Activated CD4-positive, CD25-positive, alpha-beta regulatory T cell (primary cell): ENCODE measurements at places on chromosomes 2 and 18.

GRCh38 chr18:5879479-5879882 lies 15.8 kb downstream of the TMEM200C start:
- no peak for DNase-seq

DNA sequence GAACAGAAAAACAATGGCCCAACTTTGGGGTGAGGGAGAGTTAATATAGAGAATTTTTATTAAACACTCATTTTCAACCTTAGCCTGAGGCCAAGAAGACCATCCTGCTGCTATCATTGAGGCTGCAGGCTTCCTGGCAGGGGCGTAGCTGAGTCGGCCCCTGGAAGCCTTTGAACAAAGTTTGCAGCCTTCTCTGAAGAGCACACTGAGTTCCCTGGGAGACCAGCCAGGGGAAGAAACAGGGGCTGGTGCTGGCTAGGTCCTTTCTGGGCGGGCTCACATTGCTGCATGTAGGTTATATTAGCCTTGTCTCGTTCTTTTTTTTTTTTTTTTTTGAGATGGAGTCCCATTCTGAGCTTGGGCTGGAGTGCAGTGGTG lies 126.8 kb upstream of the HS6ST1 start:
- no peak for DNase-seq

DNA sequence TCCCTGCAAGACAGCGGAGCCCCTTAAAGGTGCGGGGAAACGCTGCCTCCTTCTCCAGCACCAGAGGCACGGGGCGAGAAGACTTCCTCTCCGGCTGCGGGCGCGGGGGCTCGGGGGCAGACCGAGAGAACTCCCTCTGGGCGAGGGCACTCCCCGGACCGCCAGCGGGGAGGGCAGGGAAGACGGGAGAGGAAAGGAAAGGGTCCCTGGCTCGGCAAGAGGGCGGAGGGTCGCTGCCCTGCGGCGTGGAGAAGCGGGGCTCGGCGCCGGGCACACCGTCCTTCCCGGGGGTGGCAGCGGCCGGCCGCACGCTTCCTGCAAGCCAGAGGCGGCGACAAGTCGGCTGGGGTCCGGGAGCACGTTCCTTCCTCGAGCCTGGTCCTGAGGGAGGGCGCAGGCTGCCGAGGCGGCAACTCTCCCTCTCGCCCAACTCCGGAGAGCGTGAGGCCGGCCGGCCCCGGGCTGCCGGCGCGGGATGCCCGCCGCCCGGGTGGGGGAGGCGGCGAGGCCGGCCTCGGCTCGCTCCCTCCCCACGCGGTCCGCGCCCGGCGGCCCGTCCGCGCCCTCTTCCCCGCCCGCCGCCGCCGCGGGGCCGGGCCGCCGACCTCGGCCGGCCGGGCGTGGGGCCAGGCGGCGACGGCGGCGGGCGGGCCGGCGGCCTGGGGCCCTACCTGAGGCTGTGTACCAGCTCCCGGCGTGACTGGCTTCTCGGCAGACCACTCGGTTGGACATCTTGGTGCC lies 1.1 kb downstream of the MEMO1 start:
- DNase-seq, result peak; percentile 23

GRCh38 chr2:205646680-205647079 lies 35.6 kb upstream of the NRP2 start:
- DNase-seq, result no peak

DNA sequence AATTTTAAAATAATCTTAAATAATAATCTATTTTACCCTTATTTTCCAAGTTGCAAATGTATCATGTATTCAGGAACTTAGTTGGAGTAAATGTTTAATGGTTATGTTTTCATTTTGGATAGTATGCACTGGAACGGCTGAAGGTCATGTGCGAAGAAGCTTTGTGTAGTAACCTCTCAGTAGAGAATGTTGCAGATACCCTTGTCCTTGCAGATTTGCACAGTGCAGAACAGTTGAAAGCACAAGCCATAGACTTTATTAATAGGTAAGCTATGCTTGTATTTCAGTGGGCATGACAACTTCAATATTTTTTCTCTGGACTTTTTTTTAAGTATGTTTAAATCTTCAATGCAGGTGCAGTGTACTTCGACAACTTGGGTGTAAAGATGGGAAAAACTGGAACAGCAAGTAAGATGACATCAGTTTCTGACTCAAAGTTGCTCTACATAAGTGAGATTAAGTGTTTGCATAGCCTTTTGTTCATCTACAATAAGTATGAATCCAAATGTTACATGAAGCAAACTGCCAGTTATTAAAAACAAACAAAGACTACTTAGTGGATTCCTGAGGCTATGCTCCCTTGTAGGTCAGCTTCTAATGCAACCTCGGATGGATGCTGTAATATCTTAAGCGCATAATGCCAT lies 63.1 kb downstream of the SPOPL start:
- DNase-seq, result no peak

DNA sequence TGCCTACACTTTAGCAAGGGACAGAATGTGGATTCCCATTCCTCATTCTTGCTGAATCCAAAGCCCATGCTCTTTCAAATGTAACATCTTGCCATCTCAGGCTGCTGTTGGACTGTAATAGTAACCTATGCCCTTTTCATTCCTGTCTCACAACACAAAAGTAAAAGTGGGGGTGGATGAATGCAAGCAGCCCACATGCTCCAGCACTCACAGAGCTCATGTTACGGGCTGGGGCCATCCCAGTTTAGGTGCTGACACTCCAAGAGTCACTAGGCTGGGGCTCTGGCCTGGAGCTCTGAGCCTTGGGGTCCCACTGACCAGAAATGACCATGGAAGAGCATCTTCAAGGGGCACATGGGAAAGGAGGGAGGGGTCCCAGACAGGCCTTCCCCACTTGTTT lies 47.6 kb downstream of the CCBE1 start:
- no peak for DNase-seq

- no peak for DNase-seq
These were observed 462.8 kb upstream of the ID2 start for GRCh38 chr2:8219096-8219495.

- no peak for DNase-seq
These were observed 352.0 kb downstream of the THSD7B start for GRCh38 chr2:137117385-137117784.

GRCh38 chr2:178990533-178991241 lies 59.2 kb downstream of the CCDC141 start:
- DNase-seq, result no peak

DNA sequence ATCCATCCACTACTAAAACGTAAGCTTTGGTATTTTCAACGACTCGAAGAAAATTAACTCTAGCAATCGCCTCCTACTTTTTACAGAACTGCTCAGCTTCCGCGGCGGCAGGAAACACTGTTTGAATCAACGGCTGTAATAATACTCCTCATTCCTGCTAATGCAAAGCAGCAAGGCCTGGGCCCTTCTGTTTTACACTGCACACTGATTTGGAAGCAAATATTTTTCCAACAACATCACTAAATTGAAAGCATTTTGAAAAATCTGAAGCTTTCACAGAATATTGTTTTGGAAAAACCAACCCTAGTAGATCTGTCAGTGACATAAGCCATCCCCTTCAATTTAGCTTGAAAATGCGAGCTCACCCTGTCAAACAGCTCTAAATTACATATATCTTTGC lies 261.2 kb downstream of the TXNL1 start:
- DNase-seq, result no peak

- no peak for DNase-seq
These were observed 834 bp upstream of the BUB1 start for GRCh38 chr2:110678457-110679336.

DNA sequence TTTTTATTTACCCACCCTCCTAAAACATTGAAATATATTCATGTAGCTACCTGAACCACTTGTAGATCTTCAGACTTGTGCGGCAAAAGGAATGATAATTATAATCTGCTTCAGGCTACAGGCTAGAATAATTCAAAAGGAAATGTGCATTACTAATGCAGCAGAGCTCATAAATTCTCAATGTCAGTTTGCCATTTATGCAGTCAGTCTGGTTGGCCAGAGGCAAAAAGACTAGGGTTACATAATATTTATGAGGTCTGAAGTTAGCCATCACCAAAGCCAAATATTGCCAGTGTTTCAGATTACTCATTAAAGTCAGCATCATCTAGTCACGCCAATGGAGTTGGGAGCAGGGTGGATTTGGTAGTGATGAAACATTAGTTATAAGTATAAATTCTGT lies 38.9 kb downstream of the METAP1D start:
- no peak for DNase-seq

DNA sequence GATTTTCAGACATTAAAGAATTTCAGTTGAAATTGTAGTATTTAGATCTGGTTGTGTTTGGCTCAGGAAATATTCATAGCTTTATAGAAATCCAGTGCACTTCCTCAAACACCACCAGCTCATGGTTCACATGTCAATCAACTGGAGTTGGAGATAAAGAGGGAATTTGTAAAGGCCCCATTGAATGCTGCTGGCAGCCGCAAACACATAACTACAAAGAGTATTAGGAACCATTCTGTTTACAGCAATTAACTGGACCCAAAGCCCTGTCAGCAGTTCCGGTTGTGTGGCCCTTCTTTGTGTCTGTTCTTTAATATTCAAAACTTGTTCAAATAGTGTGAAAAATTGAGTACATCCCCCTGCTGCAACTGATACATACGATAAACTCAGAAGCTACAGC lies 107.4 kb upstream of the LRRTM4 start:
- DNase-seq, result no peak

GRCh38 chr2:130759906-130760753 lies 4.8 kb downstream of the AMER3 start:
- no peak for DNase-seq
